ENCODE measurements at places on chromosomes 5 and 9.

DNA sequence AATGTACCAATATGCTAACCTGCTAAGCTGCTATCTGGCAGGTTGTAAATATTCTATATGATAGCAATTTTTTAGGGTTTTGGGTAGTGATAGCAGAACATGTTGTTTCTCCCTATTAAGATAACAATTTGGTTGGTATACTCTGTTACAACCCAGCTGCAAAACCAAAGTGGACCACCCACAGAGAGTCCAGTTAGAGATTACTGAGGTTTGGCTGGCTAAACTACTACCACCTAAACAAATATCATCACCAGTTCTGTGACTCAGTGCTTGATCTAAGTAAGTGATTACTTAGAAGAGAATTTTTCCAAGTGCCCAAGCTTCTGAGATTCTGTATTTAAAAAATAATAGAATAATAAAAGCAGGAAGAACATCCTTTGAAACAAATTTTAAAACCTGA is 72.3 kb downstream of the XRCC4 start:
- no peak for DNase-seq

DNA sequence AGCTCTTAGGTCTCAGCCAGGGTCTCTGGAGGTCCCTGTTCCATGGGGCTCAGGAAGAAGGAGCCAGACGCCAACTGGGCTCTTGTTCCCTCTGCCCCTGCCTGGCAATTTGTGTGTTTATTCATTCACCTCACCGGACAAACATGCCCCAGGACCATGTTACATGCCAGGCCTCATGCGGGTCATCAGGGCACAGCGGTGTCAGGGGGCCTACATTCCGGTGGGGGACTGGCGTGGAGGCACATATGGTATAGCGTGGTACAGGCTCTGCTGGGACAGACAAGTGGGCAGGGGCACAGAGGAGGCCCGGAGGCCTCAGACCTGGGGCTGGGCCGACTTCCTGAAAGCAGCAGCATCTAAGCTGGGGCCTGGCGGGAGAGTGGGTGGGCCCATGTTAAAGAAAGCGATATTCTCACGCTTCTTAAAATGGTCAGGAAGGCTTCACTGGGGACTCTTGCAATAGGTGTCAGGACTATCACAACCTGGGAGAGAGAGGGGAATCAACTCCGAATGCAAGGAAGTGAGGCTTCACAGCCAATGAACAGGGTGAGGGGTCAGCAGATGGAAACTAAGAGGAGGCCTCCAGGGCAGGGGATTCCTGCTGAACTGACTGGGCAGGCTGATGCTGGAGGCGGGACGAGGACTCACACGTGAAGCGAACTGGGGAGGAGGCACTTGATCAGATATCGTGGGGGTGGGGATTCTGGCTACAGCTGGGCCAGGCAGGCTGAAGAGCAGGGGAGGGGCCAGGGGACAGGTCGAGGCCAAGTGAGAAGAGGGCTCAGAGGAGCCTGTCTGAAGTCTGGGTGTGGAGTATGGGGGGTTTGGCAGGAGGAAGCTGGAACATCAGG is 41.9 kb downstream of the NCS1 start:
- DNase-seq, result no peak

DNA sequence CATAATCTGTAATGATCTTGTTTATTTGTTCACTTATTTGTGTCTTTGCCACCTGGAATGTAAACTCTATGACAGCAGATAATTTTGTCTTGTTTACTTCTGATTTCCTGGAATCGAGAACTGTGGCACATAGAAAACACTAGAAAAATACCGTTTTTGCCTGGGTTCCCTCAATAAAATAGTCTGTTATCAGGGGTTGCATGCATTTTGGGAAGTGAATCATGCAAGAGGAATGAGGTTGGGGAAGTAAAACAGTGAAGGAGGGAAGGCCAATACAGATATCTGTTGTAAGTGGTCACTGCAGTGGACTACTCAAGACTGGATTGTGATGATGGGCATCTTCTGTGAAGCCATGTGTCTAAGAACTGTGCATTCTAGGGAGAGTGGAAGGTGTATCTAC is 45.2 kb upstream of the IL6ST start:
- no peak for DNase-seq

DNA sequence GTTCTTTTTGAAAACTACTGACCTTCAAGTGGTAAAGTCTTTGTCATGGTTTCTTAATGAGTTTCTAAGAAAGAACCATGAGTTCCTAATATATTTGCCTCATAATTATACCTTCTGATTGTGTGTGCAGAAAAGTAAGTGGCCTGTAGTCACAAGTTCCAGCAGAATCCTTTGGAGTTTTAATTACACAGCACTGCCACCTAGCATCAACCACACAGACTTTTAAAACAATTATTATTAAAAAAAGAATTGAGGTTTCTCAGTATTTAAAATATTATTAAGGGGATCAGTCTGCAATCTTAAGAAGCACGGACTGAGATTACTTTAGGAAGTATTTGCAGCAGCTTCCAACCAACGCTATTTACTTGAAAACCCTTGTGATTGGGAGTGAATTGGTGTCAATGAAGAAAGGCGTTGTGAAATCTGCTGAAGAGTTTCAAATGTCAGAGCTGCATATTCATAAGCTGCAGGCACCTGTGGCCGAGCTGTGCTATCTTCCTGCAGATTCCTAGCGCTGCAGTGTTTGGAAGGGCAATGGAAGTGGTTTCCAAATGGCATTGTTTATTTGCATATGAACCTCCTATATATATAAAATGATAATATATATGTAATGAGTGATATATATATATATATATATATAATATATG is 1074.2 kb upstream of the WWC1 start:
- no peak for DNase-seq

Measured in HS-5 (cell line).